ENCODE measurements at places on chromosomes 1 and 21.

- no peak for DNase-seq
Observed at GRCh38 chr21:41102281-41102680, 65.7 kb upstream of the BACE2 start.

GRCh38 chr1:46801323-46802055, 2.6 kb downstream of the CYP4B1 start:
- DNase-seq: no peak

- DNase-seq: no peak
Observed at GRCh38 chr1:200684015-200684414, 14.3 kb upstream of the DDX59 start.

DNA sequence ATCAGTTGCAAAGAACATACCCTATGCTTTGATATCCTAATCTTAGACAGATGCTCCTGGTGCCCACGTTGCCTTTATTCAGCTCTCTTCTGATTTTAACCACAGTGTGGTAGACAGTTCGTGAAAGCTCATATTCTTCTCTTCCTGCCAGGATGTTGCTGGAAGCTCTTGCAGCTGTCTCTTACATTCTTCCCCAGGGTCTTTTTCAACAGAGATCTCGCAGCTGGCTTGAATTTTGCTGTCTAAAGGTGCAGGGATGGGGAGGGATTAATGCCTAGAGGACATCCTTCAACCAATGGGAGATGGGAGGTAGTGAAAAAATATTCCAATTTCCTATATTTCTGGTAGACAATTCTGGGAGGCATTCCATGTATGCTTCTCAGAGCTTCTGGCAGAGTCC, 150.0 kb upstream of the APP start:
- DNase-seq: no peak

DNA sequence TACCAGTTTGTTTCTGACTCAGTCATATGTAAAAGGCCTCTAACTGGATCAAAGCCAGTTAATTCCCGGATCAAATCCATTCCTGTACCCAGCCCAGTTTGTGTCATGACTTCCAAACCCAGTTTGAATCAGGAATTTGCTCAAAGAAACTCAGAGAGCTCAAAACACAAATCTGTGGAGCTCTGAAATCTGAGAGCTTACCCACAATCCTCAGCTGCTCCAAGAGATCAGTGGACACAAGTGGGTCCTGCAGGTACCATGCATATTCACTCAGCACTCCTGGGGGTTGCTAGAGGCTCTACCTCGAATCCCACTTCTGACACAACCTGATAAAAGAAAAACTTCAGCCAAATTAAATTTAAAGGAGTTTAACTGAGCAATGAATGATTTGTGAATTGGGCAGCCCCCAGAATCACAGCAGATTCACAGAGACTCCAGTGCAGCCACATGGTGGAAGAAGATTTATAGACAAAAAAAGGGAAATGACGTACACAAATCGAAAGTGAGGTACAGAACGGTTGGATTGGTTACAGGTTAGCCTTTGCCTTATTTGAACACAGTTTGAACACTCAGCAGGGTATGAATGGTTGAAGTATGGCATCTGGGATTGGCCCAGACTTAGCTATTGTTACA, 11.9 kb upstream of the MRPL55 start:
- no peak for DNase-seq

DNA sequence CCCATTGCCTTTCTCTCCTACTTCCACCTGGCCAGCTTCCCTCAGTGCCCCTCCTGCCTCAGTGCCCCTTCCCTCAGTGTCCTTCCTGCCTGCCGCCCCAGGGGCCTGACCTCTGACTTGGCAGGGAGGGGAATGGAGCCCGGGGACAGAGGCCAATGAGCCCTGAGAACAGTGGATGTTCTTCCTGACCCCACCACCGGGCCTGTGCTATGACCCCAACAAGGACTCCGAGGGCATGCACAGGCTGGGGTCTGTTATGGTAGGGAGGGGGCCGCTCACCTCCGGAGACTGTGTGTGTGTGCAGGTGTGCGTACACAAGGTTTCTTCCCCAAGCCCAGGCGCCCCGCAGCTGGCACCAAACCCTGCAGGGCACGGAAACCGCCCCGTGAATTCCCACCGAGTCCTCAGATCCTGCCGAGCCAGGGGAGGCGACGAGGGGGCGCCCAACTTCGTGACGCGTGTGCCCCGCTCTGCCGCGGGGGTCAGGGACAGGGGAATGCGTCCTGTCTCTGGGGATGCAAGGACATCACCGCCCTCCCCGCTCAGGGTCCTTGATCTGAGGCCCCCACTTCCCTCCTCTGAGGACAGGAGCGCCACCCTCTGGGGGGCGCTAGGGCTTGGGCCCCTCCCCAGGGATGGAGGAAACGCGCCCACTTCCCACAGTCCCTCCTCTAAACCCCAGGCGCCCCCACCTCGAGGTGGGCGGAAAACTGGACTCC, 766 bp downstream of the RAP1GAP start:
- DNase-seq: no peak

DNA sequence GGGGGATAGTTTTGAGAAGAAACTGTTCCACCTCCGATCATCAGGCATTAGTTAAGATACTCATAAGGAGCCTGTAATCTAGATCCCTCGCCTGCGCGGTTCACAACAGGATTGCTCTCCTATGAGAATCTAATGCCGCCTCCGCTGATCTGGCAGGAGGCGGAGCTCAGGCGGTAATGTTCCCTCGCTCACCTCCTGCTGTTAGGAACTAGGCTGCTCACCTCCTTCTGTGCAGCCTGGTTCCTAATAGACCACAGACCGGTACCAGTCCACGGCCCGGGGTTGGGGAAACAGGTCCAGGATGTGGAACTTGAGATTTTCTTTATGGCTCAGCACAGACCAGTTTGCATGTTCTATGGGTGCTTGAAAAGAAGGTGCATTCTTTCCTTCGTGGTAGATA, 27.2 kb upstream of the FAM3B start:
- DNase-seq: no peak

- no peak for DNase-seq
Observed at GRCh38 chr1:7831458-7831857, 21.4 kb downstream of the UTS2 start.

DNA sequence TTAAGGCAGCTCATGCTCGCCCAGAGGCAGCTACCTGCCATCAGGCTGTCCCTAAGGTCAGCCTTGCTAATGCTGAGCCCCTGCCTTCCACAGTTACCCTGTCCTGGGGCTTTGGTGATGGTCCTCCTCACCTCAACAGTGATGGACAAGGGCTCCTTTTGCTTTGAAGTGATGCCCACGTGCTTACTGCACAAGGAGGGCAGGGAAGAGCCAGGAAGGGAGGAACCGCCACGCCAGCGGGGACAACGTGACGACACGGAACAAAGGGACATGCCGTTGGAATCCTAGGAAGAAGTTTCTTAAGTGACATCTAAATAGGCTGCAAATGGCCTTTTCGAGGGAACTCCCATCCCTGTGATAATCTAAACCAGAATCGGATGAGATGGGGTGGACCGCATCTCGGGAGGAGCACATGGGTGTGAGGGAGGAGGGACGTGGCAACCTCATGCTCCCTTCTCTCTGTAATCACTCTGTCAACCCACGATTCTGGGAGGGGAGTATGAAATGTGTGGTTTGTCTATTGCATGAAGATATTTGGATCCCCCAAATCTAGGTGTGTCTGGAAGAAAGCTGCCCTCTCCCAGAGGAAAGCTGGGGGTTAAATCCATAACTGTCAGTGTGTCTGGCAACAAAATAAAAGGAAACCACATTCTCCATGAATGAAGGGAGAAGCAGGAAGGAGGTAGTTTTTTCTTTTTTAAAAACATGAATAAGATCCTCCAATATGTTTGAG, 110.9 kb upstream of the IRF2BP2 start:
- DNase-seq: no peak

- DNase-seq: no peak
Observed at GRCh38 chr21:42315296-42315891, at the start of gene TFF3. TSS of gene TFF3 (minus strand) at chr21:42315409. CDS start at chr21:42315374, 35 bp downstream.

GRCh38 chr1:53125623-53126360, 16.6 kb downstream of the SLC1A7 start:
- no peak for DNase-seq

- no peak for DNase-seq
Observed at GRCh38 chr1:32868085-32868484, 2.6 kb downstream of the FNDC5 start.

DNA sequence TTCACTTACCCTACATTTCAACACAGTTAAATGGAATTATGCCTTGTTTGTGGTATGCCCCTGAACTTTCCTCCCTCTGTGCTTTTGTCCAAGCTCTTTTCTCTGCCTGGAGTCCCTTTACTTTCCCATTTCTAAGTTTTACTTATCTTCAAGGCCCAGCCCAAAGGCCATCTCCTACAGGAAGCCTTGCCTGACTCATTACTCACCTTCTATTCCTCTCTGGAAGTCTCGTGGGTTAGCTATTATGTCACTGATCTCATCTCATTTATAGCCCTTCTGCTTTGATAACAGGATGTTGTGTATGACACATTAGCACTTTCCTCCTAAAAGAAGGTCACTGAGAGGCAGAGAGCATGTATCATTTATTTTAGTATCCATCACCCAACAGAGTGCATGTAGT, 78.8 kb upstream of the CD1D start:
- no peak for DNase-seq

GRCh38 chr1:23657659-23658275, 33.8 kb upstream of the RPL11 start:
- DNase-seq: no peak

GRCh38 chr1:206463911-206464310, 6.4 kb upstream of the IKBKE start:
- DNase-seq: no peak

DNA sequence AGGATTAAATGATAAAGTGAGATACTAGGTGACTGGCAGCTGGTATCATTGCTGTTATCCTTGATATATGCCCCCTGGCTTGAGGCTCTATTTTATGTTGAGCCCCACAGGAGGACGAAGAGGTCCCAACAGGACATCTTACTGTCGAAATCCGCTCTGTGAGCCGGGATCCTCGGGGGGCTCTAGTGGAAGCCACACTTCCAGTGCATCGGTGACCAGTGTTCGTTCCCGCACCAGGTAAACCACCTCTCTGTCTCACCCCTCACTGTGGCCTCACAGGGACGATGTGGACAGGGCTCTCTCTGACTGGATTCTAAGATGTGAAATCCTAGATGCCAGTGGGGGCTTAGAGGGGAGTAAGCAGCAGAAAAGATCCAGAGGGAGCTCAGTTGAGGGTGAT, 2.1 kb downstream of the TMEM39B start:
- no peak for DNase-seq

DNA sequence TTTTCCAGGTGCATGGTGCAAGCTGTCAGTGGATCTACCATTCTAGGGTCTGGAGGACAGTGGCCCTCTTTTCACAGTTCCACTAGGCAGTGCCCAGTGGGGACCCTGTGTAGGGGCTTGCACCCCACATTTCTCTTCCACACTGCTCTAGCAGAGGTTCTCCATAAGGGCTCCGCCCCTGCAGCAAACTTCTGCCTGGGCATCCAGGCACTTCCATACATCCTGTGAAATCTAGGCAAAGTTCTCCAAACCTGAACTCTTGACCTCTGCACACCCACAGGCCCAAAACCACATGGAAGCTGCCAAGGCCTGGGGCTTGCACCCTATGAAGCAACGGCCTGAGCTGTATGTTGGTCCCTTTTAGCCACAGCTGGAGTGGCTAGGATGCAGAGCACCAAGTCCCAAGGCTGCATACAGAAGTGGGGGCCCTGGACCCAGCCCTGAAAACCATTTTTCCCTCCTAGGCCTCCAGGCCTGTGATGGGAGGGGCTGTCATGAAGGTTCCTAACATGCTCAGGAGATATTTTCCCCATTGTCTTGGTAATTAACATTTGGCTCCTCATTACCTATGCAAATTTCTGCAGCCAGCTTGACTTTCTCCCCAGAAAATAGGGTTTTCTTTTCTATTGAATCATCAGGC, 46.1 kb downstream of the SERBP1 start:
- no peak for DNase-seq

GRCh38 chr1:209877087-209877764, 49.5 kb downstream of the UTP25 start:
- no peak for DNase-seq

DNA sequence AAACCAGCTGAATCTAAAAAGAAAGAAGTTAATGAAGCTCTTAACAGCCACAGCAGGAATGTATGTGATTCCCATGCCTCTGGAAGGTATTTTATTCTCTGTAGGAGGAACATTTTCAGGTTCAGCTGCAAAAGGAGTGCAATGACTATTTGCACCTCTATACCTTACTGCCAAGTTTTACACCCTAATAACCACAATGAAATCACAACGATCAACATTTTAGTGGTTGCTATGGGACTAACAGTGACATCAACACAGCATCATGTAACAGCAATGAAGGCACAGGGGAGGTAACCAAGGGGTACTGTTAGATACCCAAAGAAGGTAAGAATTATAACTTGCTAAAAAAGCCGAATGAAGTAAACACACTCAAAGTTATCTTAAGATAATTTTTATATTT, 116.3 kb upstream of the HP1BP3 start:
- no peak for DNase-seq

GRCh38 chr1:241542199-241542907, 10.2 kb downstream of the KMO start:
- DNase-seq: no peak

GRCh38 chr1:158374860-158375259, 21.2 kb downstream of the CD1E start:
- DNase-seq: no peak

DNA sequence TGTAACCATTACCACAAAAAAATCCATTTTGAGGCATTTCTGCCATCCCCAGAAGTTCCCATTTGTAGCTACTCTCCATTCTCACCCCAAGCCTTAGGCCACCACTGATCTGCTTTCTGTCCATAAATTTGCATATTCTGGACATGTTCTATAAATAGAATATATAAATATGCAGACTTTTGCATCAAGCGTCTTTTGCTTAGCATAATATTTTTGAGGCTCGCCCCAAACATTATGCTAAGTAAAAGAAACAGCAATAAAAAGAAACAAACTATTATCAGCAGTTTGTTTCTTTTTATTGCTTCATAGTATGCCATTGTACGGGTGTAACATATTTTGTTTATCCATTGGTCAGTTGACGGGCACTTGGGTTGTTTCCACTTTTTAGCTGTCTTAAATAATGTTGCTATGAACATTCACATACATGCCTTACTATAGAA, 7.9 kb downstream of the TFAP2E start:
- no peak for DNase-seq

GRCh38 chr1:196115646-196116045, 492.6 kb downstream of the KCNT2 start:
- DNase-seq: no peak

GRCh38 chr1:1212780-1213344, 1.1 kb downstream of the TNFRSF4 start:
- DNase-seq: no peak

GRCh38 chr1:162908236-162908635, 47.3 kb upstream of the CCDC190 start:
- DNase-seq: no peak

DNA sequence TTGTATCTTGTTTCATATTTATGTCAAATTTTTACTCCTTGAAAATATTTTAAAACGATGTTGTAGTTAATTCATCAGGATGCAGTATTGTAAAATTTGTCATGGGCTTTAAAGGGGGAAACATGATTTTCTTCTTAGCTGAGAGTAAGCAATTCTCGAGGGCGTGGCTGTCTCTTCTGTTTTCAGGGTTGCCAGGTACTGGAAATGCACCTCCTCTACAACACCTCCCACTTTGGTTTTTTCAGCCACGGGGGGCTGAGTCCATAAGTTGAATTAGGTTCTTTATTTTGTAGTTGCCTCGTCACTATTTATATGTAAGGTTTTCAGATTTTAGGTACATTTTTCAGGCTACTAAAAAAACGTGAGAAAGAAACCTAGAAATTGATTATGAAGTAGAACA, 64.0 kb downstream of the PRDM2 start:
- no peak for DNase-seq

- DNase-seq: no peak
Observed at GRCh38 chr1:162690672-162691434, 58.6 kb downstream of the DDR2 start.

- peak; percentile 52 for DNase-seq
Observed at GRCh38 chr21:25735646-25736597, 1.1 kb downstream of the GABPA start.

All from stimulated activated CD8-positive, alpha-beta memory T cell treated with anti-CD3 and anti-CD28 coated beads, Interleukin-2, amount 100 ng/mL, for 1 hour (primary cell).